ENCODE measurements at places on chromosomes 7 and 10. TPM values are rescaled to one million over a fixed set of nuclear protein-coding genes. Genes with fewer than 3 reads are reported as not detected.

GRCh38 chr7:150406567-150407421, 27.7 kb downstream of the ZNF775 start:
- no peak for DNase-seq

DNA sequence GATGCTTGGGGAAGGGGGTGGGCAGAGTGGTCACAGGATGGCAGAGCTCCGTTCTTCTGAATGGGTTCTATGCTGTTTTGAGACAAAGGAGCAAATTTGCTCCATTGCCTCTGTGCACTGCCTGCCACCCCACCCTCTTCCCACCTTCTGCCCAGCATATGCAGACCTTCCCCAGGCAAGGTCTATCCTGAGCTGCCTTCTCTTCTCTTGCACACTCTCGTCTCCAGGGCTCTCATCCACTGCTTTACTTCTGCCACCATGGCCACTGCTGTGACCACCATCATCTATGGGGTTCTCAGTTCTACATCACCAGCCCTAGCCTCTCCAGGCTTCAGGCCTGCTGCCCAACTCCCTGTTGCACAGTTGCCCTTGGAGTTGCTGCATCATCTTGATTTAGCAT, 230.4 kb downstream of the TMEM178B start:
- DNase-seq: no peak

GRCh38 chr10:102264371-102264770, 19.0 kb downstream of the GBF1 start:
- DNase-seq: no peak

DNA sequence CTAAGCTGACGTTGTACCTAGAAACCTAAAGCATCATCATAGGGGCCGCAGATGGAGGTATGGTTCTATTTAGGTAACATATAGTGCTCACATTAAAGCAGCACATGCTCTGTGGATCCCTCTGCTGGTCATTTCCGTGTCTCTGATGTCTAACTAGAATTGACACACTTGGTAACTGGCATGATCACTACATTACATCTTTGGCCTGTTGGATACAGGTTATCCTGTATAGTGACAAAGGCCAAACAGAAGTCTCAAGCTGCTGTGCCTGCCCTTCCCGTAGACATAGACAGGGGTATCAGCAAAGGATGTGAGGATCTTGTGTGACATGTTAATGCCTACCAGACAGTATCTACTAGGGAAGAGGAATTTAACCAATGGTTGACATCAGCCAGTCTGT, 51.2 kb downstream of the KIF5B start:
- peak; percentile 25 for DNase-seq

- peak; percentile 97 for DNase-seq
Measured at GRCh38 chr10:32958085-32959005, at the start of gene ITGB1. TSS of gene ITGB1 (minus strand) at chr10:32958230. CDS start at chr10:32935558, 22,672 bp downstream.

DNA sequence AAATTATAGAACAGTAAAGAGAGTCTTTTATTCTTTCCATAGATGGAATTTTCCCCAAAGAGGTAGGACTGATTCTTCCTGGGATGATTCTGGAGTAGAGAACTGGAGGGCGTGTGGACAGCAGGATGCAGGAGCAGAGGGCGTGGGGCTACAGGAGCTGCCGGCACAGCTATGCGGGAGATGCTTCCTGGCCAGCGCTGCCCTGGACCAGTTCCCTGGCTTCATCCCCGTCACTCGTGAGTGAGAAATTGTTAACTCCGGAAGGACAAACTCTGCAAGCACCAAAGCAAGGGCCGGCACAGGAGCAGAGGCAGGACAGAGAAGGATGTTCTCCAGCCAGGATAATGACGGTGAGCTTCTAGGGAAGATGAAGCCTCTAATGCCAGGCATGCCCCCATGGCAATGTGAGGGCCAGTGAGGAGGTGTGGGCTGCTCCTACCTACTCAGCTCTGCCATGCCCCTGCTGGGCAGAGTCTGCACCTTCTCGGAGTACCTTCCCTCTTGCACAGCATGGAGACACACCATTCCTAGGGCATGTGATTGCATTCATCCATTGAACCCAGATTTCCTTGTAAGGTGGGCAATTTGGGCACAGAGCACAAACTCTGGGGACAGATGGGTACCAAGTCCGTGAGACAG, 760.9 kb upstream of the IGFBP3 start:
- DNase-seq: no peak

- peak; percentile 40 for DNase-seq
Measured at GRCh38 chr10:97640868-97641811, 669 bp downstream of the PI4K2A start.

- DNase-seq: no peak
Measured at GRCh38 chr7:18399436-18400235, 95.9 kb upstream of the HDAC9 start.

DNA sequence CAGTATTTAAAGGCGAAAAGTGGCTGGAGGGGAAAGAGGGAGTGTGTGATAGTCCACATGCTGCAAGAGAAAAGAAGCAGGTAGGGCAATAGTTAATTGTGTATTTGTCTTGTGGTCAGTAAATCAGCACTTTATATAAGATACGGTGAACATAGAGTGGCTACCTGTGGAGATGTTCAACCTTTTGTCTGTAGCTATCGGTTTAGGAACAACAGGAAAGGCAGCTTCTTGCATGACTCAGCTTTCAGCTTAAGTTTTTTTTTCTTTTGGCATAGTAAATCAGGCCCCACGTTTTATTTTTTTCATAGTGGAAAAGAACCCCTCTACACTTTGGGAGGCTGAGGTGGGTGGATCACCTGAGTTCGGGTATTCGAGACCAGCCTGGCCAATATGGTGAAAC, 14.2 kb upstream of the MTPN start:
- DNase-seq: peak; percentile 36

- peak; percentile 3 for DNase-seq
Measured at GRCh38 chr7:158374586-158374985, 213.0 kb downstream of the PTPRN2 start.

GRCh38 chr10:33421789-33422462, 87.5 kb upstream of the NRP1 start:
- DNase-seq: peak; percentile 68

GRCh38 chr10:100799881-100800280, 54.5 kb downstream of the PAX2 start:
- no peak for DNase-seq

DNA sequence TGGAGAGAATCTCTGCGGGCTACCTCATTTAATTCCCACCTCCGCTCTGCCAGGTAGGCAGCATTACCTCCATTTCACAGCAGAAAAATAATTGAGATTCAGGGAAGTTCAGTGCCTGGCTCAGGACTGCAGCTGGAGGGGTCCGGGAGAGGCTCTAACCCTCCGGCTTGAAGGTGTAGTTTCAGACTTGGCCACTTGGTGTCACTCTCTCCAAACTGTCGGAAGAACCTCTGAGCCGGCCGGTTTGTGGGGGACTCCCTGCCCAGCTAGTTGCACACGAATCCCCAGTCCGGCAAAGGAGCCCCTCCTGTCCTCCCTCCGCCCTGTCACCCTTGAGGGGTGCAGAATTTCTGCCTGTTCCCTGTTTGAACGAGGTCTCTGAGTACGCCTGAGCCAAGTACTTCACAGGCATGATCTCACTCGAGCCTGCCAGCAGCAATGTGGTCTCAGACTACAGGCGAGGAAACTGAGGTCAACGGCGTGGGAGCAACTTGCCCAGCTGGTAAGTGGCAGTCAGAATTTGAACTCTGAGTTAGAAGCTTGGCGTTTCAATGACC, 144.7 kb upstream of the ZNF716 start:
- DNase-seq: no peak

DNA sequence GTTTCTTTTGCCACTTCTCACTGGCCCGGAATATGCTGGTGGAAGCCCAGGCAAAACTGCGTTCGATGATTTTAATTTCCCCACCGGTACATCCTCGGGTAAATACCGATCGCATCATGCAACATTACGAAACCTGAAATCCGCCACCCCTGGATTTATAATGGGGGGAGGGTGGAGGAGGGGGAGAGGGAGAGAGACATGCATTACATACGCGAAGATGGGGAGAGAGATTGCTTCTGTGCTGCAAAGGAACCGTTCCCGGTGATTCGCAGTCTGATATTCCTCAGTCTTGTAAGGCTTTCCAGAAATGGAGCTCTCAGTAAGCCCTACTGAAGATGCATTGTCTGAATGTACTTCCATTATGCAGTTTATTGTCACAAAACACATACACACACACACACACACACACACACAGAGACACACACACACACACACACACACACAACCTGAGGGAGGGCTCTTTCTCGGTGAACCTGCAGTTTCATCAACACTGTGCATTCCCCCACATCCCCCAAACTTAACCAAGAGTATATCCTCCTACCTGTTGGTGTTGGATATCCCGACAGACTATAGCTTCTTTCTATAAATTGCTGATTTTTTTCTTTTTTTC, 741 bp downstream of the GPR85 start:
- DNase-seq: no peak

- DNase-seq: no peak
Measured at GRCh38 chr7:65966146-65966545, 15.9 kb downstream of the GUSB start.

DNA sequence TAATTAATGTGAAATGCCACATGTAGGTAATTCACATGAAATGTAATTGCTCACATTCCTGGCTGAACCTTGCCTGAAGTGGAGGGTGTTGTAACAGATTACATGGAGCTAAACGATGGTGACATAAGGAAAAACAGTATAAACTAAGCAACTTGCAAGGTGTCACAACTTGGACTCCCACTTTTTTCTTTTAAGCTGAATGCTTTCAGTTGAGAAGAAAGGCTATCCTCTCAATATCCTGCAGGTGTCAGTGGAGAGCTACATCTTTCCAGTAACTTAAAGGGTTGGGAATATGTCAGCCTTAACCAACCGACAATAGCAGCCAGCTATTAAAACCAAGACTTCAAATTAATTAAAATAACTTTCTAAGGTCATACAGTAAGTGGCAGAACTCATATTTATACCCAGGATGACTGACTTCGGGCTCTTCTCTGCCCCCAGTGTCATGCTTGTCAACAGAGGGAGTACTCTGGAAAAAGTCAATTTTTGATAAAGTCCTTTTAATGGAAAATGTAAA, 33.7 kb downstream of the NRBF2 start:
- peak; percentile 59 for DNase-seq

GRCh38 chr7:98213296-98213887, 2.2 kb downstream of the BHLHA15 start:
- DNase-seq: no peak

DNA sequence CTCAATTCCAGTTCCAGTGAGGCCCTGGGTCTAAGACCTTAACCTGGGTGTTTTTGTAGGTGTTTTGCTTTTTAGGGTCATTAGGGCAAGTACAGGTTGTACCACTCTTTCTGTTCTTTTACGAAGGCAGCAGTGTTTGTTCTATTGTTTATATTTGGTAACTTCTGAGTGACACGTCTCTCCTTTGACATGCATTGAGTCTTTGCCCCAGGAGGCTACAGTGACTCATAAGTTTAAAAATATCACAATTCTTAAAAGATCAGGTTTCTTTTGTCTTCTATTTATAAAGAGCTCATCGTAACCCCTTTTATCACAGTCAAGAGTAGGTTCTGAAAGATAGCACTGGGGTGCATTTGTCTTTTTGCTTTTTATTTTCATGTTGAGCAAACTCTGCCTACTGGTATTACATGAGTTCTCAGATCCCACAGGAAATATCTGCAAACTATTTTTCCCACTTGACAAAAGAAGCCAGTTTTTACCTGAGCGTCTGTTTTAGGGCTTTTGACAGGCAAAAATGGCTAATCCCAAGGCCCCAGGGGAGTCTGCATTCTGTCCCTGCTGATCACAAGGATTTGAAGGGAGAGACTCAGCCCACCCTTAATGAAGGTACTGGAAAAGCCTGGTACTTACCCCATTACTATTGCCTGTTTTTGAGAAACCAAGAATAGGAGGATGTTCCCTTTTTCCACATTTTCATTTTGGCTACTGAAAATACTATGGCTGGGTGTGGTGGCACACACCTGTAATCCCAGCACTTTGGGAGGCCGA, 7.9 kb downstream of the NUDT13 start:
- DNase-seq: peak; percentile 70

DNA sequence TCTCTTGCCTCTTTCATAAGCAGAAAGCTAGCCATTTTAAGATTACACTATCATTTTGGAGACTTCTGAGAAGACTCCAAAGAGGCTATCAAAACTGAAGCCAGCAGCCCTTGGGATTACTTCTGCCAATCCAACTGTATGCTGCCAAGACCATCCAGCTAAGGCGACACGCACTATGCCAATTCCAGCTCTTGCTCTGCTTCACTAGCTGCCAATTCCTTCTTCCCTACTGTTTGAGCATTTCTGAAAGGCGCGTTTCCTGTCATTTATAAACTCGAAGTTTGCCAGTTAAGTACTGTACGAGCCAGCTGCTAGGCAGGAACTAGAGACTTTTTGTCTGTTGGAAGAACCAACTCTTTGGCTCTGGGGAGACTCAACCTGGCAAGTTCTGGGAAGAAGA, 36.5 kb downstream of the MALSU1 start:
- DNase-seq: no peak

DNA sequence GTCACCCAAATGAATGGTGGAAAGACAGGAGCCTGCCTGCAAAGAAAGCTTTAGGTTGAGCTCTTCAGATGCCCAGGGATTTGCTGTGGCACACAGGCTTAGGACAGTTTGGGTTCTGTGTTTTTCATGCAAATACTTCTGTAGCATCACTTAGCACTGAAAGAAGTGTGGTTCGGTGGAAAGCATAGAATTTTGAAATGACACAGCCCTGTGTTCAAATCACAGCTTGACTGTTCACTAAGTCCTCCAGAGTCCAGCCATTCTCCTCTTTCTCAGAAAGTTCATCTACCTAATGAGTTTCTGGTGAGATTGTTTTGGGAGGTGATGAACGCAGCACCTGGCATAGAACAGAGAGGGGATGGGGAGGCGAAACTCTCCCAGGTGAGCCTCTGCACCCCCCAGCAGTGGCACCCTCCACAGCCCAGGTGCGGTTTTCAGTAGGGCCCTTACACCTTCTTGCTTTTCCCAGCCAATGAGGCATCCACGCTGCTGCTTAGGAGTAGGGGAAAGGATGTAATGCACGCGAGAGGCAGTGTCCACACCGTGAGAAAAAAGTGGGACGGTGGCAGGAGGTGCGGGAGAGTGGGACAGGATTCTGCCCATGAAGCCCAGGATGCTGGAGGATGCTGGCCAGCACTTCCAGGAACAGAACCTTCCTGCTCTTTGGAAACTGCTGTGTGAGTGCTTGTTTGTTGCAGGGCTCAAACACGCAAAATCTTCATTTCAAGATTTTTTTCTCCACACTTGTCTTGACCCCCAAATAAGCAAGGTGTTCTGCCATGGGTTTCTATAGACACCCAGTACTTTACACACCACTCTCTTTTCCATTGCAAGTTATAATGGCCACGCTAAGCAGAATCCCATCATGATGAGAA, 11.6 kb downstream of the EN2 start:
- DNase-seq: no peak

GRCh38 chr7:36949711-36950600, 225.7 kb upstream of the AOAH start:
- DNase-seq: no peak

The TUBB8 gene
- 0.02 TPM for polyA plus RNA-seq

The TMEM225B gene
- not detected for polyA plus RNA-seq

The CAMK2B gene
- polyA plus RNA-seq: 4.9 TPM

The CHCHD2 gene
- polyA plus RNA-seq: 417 TPM

The OR2F2 gene
- not detected for polyA plus RNA-seq

The SPDYE9 gene
- polyA plus RNA-seq: not detected

The NKX6-2 gene
- not detected for polyA plus RNA-seq

The OR13A1 gene
- not detected for polyA plus RNA-seq

The CRYGN gene
- not detected for polyA plus RNA-seq
